Astrocyte of the spinal cord (primary cell): ENCODE measurements at places on chromosomes 6 and 20.

DNA sequence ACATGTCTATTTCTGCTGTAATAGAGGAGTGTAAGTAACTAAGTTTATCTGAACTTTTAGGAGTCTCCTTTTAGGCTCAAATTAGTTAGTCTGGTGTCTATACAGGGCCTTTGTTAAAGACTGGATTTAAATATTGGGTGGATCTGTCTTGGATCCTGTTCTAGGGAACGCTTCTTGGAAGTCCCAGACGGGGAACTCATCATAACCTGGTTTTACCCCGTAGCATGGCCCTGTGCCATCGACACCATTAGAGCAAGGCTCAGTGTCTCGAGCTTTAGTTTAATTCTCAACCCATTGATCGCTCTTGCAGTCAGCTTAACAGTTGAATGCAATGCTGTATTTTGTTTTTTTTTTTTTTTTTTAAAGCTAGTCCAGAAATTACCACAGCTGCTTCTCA lies 89.9 kb downstream of the CARMIL1 start:
- DNase-seq = no peak

GRCh38 chr6:106085692-106085983 lies 498 bp upstream of the PRDM1 start:
- DNase-seq = peak; percentile 12

DNA sequence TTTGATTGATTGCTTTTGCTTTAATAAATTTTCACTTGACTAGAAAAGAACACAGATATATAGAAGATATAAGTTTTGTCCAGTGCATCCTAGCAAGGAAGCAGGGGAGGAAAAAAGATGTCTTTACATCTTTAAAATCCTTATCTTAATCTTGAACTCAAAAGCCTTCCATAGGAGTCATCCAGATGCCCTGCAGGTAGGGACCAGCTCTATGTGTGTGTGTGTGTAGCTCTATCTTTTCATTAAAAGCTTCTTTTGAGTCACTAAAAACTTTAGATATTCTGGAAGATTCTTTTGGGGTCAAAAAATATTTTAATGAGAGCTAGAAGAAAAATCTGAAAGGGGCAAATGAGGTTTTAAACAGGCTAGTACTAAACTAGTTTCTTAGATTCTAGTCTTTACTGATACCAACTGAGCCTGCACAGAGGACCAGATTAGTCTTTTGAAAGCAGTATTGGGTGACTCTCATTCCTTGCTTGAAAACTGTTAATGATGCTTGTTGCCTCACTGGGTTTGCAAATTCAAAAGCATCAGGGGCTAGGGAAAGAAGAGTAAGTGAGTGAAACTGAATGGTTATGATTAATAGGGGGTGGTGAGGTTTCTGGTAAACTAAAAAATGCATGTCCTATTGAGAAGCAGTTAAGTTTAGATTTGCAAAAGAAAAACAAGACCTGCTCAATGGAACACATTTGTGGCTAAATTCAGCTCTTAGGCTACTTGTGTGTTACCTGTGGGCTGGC lies 40.6 kb upstream of the JAG1 start:
- no peak for DNase-seq

DNA sequence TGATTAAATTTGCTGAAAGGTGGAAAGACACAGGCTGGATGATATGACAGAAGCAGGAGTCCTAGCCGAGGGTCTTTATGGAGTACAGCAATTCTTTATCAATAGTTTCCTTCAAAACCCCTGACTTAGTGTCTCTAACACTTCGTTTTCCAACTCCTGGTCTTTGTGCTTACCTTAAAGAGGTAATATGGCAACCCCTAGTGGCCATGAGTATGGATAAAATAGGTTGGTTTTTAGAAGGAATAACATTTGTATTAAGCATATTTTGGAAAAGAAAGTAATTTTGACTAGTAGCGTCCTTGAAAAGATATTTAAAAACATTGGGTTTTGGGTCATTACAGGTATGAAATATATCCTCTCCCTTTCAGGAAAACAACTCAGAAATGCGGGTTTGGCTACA lies 51.9 kb downstream of the VGLL2 start:
- DNase-seq = peak; percentile 40

DNA sequence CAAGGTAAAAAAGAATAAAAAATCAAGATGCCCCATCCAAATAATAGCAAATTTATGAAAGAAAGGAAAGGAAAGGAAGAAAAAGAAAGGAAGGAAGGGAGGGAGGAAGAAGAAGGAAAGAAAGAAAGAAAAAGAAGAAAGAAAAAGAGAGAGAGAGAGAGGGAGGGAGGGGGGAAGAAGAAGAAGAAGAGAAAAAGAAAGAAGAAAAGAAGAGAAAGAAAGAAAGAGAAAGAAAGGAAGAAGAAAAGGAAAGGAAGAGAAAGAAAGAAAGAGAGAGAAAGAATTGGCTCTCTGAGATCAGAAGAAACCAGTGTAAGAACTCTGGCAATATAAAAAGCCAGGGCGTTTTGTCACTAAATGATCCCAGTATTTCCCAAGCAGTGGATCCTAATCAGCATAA lies 401.7 kb downstream of the EPHA7 start:
- DNase-seq = no peak

DNA sequence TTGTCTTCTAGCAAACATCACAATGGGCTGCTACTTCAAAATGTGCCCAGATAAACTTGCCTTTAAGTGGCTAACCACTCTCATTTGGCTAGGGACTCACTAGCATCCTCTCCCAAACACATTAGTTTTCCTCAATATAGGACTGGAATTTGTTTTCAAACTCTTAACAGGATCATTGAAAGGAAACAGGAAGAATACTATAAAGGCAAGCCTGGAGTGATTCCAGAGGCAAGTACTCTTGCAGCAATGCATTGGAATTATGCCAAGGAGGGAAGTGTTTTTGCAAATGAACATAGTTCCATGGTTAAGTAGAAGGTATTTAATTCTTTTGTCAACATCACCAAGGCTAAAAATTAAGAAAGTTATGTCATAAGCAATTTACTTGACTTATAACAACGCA lies 12.2 kb downstream of the EPHA7 start:
- DNase-seq = peak; percentile 54

DNA sequence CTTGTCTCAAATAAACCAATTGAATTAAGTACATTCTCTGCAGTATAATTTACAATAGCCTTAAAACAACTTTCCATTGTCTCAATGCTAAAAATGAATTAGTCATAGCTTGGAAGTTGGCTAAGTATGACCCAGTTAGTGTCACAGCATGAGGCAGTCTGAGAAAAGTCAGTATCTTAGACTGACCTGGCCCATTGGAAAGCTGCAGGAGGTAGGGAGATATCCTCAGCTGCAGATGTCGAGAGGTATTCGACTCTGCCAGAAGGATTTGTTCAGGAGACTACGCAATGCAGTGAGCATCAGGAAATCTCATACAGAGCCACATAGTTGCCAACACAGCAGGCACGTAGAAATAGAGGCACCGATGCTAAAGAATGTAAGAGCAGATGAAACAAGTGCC lies 350.9 kb upstream of the NRSN1 start:
- peak; percentile 65 for DNase-seq

DNA sequence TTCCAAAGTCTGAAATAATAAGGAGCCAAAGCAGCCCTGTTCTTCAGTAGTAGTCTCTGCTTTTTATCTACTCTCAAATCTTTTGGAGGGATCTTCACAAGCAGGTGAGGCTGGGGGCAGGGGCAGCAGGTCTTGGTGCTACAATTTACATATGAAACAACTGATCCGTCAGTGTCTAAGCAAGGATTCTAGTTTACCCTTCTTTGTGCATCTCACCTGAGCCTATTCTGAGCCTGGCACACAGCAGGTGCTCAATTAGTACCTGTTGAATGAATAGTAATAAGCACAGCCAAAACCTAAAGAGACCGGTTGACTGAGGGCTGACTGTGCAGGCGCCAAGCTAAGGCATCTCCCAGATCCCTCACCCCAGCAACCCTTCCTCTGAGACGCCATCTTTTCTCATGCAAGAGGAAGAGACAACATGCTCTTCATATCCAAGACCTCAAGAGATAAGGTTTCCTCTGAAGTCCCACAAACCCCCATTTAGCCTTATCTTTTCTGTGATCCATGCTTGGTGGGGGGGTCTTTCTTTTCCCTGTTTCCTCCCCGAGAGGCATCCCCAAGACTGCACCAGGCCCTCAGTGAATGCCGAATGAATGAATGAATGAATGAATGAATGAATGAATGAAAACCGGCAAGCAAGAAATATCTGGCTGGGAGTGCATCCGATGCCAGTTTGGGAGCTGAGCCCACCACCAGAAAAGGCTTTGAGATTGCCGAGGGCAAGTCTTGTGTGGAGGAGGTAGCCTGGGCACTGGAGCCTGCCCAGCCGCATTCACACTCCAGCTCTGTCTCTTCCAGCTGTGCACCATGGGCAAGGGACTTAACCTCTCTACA lies 2.9 kb upstream of the BMP7 start:
- DNase-seq = no peak

- DNase-seq = peak; percentile 26
Observed at GRCh38 chr6:40722553-40723258, 135.5 kb upstream of the LRFN2 start.

- no peak for DNase-seq
Observed at GRCh38 chr20:23358923-23359593, 2.9 kb upstream of the GZF1 start.

DNA sequence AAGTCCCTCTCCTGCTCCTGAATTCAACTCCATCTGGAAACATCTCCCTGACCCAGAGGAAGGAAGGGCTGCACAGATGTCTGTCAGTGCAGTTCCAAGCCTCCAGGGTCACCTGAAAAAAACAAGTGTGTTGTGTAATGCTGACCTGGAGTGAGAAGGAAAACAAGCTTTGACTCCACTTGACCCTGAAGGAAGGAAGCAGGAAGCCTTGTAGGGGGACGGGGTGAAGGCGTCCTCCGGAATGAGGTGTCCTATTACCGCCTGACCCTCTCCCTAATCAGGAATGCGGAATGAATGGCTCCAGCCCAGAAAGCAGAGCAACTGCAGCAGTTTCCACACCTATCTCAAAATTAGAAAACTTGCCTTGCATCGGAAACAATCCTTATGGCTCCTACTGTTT lies 13.9 kb upstream of the ADGRF5 start:
- no peak for DNase-seq

GRCh38 chr6:37347670-37348111 lies 6.1 kb upstream of the RNF8 start:
- no peak for DNase-seq

DNA sequence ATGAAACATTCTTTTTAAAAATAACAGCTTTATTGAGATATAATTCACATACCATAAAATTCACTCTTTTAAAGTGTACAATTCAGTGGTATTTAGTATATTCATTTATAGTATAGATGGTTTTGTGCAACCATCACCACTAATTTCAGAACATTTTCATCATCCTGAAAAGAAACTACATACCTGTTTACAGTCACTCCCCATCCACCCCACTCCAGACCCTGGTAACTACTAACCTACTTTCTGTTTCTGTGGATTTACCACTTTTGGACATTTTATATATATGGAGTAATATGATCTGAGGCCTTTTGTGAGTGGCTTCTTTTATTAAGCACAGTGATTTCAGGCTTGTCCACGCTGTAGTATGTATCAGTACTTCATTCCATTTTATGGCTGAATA lies 2.5 kb upstream of the TMEM217 start:
- DNase-seq = no peak

GRCh38 chr6:142937986-142938385 lies 7.0 kb downstream of the HIVEP2 start:
- no peak for DNase-seq

DNA sequence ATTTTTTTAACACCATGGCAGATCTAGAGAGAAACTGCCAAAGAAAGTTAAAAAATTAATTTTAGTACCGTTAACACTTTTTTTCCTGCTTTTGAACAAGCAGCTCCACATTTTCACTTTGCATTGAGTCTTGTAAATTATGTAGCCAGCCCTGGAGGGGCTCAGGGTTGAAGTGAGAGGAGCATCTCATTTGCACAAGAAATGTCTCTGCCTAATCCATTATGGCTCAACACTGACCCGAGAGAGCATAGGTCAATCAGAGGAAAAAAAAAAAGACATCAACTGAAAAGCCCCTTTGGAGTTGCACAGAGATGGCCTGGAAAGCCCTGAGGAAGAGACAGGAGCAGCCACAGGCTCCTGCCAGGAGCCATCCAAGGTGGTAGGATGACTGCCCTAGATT lies 4.3 kb upstream of the SLPI start:
- no peak for DNase-seq

- DNase-seq = peak; percentile 29
Observed at GRCh38 chr20:11686820-11687543, 230.7 kb upstream of the BTBD3 start.

- DNase-seq = no peak
Observed at GRCh38 chr6:105400501-105400900, 2.4 kb downstream of the PREP start.

DNA sequence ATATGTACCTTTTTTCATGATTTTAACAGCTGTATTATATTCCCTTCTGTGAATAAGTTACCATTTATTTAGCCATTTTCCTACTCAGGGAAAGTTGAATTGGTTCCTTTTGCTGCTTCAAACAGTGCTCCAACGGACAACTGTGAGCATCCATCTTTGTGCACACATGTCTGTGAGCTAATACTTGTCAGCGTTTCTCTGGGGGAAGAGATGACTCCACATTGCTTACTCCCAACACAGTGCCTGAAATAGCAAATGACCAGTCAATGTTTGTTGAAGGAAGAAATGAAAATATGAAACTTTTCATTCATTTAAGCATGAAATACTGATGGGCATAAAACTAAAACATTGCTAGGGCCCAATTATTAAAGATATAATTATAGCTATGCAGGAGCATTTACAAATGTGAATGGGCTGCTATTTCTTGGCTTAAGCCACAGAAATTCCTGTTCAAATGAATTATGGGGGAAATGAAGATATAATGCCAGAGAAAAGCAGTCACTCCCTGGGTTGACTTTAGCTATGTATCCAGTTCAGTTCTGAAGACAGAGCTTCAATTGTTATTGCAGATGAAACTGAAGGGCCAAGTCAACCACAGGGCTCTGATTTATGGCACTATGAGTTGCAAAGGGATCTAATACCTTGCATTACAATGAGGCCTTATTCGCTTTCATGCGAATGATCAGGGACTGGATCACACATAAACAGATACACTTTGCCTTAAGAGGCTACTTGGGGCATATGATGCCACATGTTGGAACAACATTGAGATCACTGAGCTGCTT lies 47.4 kb upstream of the FOXC1 start:
- DNase-seq = no peak

DNA sequence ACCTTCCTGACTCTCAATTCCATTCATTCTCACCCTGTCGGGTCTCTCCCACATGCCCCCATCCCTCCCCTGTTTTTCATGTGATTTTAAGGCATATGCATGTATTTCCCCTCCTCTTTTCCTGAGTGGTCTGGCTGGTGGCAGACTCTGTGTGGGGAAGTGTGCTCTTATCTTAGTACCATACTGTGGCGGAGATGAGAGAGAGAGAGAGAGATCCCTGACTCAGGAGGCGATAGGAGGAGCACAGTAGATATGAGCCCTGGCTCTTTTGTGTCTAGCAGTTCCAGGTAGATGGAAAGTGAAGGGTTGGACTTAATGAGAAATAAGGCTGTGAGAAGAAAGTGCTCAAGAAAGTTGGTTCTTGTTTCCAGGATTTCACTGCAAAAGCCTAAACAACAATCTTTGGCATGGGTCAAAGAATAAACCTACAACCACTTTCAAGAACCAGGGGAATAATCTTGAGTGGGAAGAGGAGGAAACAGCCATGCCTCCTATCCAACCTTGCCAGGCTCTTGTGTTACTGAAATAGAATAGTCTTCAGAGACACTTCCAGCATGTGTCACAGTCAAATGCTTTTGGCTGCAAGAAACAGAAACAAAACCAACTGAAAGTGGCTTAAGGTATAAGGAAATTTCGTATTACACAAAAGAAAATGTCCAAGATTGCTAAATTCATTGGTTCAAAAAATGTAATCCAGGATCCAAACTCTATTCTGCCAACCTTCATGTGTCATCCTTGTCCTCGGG lies 123.8 kb upstream of the MYLIP start:
- DNase-seq = no peak
